Cardiac muscle cell (in vitro differentiated cells and primary cell): ENCODE measurements at places on chromosomes 4 and X. TPM values are rescaled to one million over a fixed set of nuclear protein-coding genes. Genes with fewer than 3 reads are reported as not detected.

RPL10 gene
- 2,299 and 4,006 TPM in 2 replicates for total RNA-seq

PPARGC1A gene
- 23.9 and 42.3 TPM in 2 replicates for total RNA-seq

FATE1 gene
- total RNA-seq, result 0.15 and 0.18 TPM in 2 replicates

SMIM10L2A gene
- 10.7 and 17.2 TPM in 2 replicates for total RNA-seq

ENAM gene
- total RNA-seq, result under 0.01 TPM in 1 of 2 replicates, not detected in the other

FREM3 gene
- not detected in 2 replicates for total RNA-seq

NAA11 gene
- total RNA-seq, result not detected in 2 replicates

MAGEC1 gene
- total RNA-seq, result not detected in 2 replicates

SMIM20 gene
- 27.5 and 42.4 TPM in 2 replicates for total RNA-seq
